ENCODE measurements at places on chromosomes 4 and X.

DNA sequence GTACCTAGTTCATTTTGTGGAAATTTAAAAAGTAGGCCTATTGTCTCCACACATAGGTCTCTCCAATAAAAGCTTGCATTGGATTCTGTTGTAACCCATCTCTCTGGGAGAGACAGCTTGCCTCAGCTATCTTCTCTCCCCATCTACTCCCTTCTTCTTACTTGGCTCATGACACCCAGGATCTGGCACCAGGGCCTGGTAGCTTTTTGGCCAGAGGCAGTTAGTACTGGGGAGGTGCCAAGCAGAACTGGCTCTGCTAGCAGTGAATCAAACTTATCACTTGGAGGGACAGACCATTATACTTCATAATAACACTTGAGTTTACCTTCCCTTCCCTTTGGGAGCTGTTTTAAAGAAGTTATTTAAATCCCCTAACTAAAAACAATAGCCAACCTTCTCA, 31.8 kb downstream of the PLAC1 start:
- DNase-seq = no peak

GRCh38 chr4:68963374-68963773, 11.8 kb upstream of the UGT2A3 start:
- no peak for DNase-seq

- no peak for DNase-seq
Observed at GRCh38 chr4:142126890-142127497, 490.6 kb downstream of the IL15 start.

- DNase-seq = no peak
Observed at GRCh38 chr4:83189631-83190136, 75.2 kb upstream of the PLAC8 start.

GRCh38 chrX:106973433-106974149, 26.4 kb downstream of the MORC4 start:
- no peak for DNase-seq

- no peak for DNase-seq
Observed at GRCh38 chr4:24770032-24770584, 25.3 kb upstream of the SOD3 start.

DNA sequence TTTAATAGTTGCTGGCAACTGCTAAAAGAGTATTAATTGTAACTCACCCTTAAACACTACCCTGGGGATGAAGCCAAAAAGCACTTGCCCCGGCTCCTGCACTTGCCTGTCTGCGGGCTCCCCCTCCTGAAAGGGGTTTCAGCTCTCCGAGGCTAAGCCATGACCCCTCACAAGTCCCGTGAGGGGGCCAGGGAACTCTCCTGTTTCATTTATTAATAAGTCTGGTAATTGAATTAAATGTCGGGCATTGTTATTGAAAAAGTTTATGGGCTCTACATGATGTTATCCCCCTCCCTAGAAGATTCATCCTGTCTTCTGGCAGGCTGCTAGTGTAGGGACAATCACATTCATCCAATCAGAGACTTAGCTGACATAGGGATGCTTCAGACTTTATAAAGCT, 23.3 kb downstream of the GSPT2 start:
- DNase-seq = no peak

GRCh38 chrX:119758731-119759247, 401 bp downstream of the SOWAHD start:
- DNase-seq = no peak

DNA sequence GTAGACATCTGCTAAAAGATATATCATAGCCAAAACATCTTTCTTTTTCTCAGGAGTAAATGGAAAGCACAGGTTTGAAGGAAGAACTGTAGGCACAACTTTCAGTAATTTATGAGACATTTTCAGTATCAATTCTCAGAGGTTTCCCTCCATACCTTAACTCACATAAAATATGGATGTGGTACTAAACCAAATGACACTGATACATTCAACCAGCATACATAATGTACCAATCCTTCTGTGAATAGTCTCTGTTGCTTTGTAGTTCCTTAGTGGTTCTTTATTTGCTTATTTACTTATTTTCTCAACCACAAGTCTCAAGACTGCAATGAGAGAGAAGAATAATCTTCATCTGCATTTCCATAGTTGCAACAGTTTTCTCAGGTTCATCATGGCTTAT, 96.1 kb downstream of the ARHGAP24 start:
- no peak for DNase-seq

DNA sequence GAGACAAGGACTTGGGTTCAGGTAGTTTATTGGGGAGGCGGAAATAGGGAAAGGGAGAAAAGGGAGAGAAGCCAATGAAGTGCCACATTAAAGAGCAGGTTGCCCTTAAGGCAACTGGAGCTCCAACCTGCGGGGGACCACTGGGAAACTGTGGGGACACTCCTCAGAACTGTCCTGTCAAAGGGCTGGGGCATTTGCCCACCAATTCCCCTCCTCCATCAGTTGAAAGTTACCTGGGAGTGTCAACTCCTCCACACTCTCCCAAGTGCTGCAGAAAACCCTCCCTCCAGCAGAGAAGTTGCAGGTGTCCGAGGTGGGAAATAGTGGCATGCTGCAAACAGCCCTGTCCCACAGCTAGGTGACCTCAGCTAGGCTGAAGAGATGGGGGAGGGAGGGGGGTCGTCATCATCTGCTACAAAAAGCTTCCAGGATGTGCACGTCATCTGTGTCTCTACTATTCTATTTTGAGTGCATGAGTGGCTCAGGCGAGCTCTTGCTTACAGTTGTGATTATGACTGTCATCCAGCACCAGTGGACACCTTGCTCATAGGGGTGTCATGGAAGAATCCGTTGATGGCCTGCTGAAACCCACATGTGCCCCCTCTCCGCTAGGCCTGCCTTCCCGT, 41.5 kb upstream of the XPNPEP2 start:
- DNase-seq = no peak

DNA sequence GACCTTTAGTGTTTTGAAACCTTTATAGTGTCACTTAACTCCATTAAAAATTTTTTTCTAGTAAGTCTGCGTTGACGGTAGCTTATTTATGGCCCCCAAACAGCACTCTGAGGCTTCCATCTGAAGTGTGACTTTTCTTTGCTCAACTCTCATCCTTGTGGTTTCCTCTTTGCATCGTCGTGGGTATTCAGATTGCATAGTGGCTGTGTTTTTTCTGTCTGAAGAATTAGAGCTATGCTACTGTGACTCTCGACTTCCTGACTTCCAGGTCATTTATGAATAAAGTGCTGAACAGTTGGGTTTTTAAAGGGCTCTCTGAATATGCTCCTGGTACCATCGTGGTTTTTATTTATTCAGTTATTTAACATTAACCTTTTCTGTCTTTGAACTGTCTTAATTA, 44.9 kb downstream of the JADE1 start:
- no peak for DNase-seq

- DNase-seq = no peak
Observed at GRCh38 chr4:147960971-147961370, 229.1 kb downstream of the ARHGAP10 start.

DNA sequence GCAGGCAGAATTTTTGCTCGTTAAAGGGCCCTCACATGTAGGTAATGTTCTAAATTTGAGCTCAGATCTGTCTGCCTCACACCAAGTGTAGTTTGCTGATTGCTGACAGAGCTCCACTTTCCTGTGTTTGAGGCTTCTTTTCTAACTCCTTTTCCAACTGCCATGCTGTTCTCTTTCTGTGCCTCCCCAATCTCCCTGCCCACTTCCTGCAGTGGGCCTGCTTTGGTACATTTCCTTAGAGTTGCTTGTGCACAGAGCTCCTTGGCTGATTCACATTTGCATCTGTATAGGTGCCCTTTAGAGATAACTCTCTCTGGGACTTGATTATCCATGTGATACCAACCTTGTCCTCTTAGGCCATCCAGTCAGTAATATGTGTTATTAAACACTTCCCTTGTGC, 4.5 kb downstream of the MED28 start:
- DNase-seq = no peak

DNA sequence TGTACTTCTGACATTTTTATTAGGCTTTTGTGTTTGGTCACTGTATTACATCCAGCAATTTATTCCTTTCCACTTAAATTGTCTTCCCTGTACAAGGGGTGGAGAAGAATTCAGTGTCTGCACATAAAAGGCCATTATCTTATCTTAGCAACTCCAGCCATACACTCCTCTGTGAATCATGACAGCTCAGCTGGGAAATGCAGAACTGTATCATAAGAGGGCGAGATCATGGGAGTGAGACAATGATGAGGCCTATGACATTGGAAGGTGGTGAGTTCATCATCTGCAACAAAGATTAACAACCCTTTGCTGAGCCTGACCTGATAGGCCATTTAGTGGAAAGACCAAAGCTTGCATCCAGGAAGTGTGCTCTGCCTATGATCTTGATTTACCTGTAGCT, 33.3 kb downstream of the SLIT2 start:
- no peak for DNase-seq

DNA sequence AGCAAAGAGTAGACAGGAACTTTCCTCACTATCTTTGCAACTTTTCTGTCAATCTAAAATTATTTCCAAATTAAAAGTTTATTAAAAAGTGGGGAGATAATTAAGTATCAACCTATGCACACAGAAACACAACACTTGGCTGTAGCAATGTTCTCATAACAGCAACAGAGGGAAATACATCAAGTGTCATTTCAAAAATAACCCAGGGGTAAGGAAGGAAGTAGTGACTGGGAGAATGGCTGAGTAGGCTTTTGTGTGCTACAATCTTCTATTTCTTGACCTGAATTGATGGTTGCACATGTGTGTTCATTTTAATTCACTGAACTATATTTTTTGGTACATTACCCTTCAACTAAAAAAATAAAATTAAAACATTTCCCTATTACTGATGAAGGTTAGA, 67.5 kb downstream of the ABCG2 start:
- no peak for DNase-seq

DNA sequence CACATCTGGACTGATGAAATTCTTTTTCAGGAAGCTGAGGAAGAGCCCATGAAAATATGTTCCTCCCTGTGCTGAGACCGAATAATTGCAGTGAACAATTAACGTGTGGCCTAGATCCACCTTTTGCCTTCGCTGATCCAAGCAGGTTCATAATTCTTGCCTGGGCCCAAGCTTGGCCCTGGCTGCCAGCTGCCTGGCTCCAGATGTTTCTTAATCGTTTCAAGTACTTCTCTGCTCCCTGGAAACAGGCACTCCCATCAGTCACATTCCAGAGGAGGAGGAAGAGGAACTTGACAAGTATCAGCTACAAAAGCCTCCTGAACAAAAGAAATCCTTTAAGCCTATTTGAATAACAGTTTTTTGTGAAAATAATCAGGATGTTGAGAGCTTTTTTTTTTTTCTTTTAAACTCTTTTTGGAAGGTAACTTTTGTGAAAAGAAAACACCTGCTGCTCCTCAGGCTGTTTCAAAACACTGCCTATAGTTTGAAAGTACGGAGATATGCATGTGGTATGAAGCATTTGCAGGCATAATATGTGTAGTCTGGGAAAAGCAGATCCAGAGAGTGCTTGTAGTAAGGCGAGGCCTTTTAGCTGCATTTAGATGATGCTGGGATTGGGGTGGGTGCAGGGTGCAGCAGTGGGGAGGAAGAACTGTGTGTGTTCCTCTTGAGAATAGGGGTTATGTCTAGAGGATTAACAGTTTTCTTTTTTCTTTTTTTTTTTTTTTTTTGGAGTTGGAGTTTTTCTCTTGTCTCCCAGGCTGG, 154.4 kb downstream of the PTTG2 start:
- no peak for DNase-seq

- DNase-seq = no peak
Observed at GRCh38 chr4:22167201-22167600, 218.6 kb upstream of the KCNIP4 start.

GRCh38 chrX:40849906-40850823, 114.8 kb upstream of the MED14 start:
- DNase-seq = no peak

DNA sequence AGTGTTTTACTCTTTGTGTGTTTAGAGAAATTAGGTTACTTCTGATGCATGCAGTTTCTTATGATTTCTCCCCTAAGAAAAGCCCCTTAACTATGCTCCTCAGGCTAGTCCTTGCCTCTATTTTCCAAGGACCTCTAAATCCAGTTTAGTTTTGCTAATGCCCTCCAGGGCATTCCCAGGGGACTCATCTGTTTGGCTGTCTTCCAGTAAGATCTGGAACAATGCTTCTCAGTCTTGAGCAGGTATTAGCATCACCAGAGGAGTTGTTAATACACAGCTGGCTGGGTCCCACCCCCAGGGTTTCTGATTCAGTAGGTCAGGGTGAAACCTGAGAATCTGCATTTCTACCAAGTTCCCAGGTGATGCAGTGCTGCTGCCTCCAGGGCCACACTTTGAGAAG, 56.9 kb downstream of the OTC start:
- no peak for DNase-seq

GRCh38 chr4:103634236-103634635, 85.5 kb downstream of the TACR3 start:
- no peak for DNase-seq

GRCh38 chr4:37682701-37683401, 3.3 kb downstream of the RELL1 start:
- DNase-seq = no peak

Data from stimulated activated CD8-positive, alpha-beta memory T cell treated with anti-CD3 and anti-CD28 coated beads, Interleukin-15, amount 100 ng/mL, for 24 hours (primary cell).